T-helper 2 cell treated with Interferon-gamma antibody and Interleukin-4, amounts not matched to agents 5 μg/mL and 100 μg/mL, for 36 hours (primary cell): ENCODE measurements at places on chromosomes 3 and 15.
A peak's percentile ranks its signal among the peaks of the same experiment; 100 is the strongest.

GRCh38 chr3:193704431-193704830 is 111.4 kb downstream of the OPA1 start:
- no peaks in the 10 kb centered on the region for H3K27me3 ChIP-seq
- H3K27ac ChIP-seq = no peak overlapping the region
- DNase-seq = no peak
- no peak overlapping the region for H3K4me3 ChIP-seq
- H3K4me1 ChIP-seq = peaks cover 2% of the 10 kb centered on the region
- H3K36me3 ChIP-seq = peaks cover 4% of the 10 kb centered on the region

- no peak for DNase-seq
- peaks cover 4% of the 10 kb centered on the region for H3K27me3 ChIP-seq
- peak overlapping the region; percentile 78 for H3K27ac ChIP-seq
- H3K4me3 ChIP-seq = peak overlapping the region; percentile 19
- peaks cover 21% of the 10 kb centered on the region for H3K4me1 ChIP-seq
Measured at GRCh38 chr15:73981761-73982221, 10.3 kb downstream of the STOML1 start.

DNA sequence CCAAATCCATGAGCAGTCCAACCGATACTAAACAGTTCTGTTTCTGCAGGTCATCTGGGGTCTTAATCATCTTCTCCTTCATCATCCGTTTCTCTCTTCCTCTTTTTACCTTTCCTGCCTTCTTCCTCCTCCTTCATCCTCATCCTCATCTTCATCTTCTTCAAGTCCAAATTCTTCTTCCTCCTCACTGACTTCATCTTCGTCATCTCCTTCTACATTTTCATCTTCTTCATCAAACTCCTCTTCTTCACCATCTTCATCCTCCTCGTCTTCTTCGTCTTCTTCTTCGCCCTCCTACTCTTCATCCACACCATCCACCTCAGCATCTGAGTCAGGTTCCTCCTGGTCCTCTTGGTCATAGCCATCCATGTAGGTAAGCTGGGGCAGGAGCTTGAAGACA is 14.2 kb upstream of the COMMD4 start:
- H3K4me1 ChIP-seq = no peaks in the 10 kb centered on the region
- no peaks in the 10 kb centered on the region for H3K36me3 ChIP-seq
- no peak overlapping the region for H3K4me3 ChIP-seq
- peaks cover 8% of the 10 kb centered on the region for H3K27me3 ChIP-seq
- DNase-seq = no peak

DNA sequence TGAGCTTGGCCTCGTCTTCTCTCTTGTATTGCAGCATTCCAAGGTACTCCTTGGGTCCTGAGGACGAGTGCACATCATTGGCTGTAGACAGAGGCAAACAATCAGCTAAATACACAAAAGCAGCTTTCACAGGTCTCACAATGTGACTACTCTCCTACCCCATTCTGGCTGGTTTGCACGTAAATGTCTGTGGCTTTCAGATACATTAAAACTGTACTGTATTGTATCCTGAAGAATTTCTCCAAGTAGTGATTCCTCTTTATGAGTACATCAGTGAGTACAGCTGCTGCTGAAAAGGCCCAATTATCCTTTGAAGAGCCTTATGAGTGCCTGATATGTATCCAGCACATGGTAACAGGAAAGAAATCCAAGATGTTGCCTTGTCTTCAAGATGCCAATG is 22.0 kb upstream of the GNB5 start:
- no peaks in the 10 kb centered on the region for H3K36me3 ChIP-seq
- H3K4me3 ChIP-seq = no peak overlapping the region
- DNase-seq = no peak
- no peak overlapping the region for H3K27ac ChIP-seq
- peaks cover 4% of the 10 kb centered on the region for H3K4me1 ChIP-seq

- H3K27me3 ChIP-seq = no peaks in the 10 kb centered on the region
- no peak overlapping the region for H3K4me3 ChIP-seq
- H3K27ac ChIP-seq = no peak overlapping the region
- DNase-seq = no peak
Measured at GRCh38 chr3:194617827-194618226, 15.4 kb downstream of the TMEM44 start.

DNA sequence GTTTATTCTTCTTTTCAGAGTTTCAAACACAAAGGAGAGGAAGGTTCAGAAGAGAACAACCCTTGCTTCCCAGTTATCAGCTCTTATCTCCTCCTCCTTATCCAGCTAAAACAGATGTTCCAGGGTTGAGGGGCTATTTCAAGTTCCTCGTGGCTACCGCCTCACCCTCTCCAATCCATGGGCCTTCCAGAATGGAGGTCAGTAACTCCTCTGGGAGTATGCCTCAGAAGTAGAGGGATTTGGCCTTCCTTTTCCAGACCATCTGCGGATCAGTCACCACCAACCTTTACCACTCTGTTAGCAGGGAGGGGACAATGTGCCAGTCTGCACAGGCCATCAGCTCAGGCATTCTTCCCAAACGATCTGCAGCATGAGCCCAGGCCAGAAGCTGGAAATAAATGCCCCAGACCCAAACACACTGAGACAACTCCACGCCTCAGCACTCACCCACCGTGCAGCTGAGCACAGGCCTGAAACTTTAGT is 14.8 kb downstream of the HTR3C start:
- H3K36me3 ChIP-seq = no peaks in the 10 kb centered on the region
- no peaks in the 10 kb centered on the region for H3K4me1 ChIP-seq
- no peak overlapping the region for H3K4me3 ChIP-seq

DNA sequence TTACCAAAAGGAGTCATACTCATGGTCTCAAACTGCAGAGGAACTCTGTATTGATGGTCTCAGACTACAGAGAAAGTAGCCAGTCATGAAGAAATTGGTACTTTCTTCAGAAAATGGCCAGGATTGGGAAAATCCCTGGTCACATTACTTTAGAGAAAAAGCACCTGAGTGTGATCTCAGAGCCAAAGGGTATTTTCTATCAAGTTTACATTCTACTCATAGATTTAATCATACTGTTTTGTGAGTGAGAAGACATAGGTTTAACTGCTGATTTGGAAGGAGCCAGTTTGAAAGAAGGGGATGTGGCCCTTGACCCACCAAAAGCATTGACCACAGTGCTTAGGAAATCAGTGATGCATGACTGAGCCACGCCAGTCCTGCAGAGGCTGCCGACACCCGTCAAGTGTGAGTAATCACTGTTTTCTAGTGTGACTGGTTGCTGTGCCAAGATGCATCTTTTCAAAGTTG is 203.6 kb downstream of the AKAP13 start:
- H3K27me3 ChIP-seq = no peaks in the 10 kb centered on the region
- peaks cover 76% of the 10 kb centered on the region for H3K4me1 ChIP-seq
- peak overlapping the region; percentile 96 for H3K27ac ChIP-seq
- peaks cover 75% of the 10 kb centered on the region for H3K36me3 ChIP-seq
- DNase-seq = peak; percentile 43
- peak overlapping the region; percentile 89 for H3K4me3 ChIP-seq

- H3K27ac ChIP-seq = no peak overlapping the region
- peaks cover 4% of the 10 kb centered on the region for H3K27me3 ChIP-seq
- H3K4me1 ChIP-seq = no peaks in the 10 kb centered on the region
- H3K4me3 ChIP-seq = no peak overlapping the region
- no peak for DNase-seq
Measured at GRCh38 chr15:92200891-92201290, 192.8 kb upstream of the ST8SIA2 start.

DNA sequence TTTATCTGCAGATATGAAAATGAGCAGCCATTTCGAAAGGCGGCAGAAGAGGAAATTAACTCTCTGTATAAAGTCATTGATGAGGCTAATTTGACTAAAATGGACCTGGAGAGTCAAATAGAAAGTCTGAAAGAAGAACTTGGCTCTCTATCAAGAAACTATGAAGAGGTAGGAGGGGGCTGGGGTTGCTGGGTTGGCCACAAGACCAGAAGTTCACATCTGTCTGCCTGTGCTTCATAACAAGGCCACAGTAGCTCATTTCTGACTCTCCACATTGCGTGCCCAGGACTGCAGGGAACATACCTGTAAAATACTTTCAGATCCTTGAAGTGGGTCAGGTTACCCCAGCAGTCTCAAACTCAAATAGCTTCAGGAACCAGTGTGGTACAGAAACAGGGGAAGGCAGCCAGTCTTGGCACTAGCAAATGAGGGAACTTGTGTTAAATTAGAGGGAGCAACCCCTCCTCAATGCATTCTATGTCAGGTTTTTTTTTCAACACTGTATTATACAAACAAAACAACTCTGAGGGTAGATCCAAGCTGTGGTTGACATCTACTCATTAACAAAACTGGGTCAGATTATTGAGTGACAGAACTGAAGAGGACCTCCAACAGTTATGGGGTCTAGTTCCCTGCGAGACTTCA is 48.7 kb downstream of the BFSP2 start:
- H3K27me3 ChIP-seq = no peaks in the 10 kb centered on the region
- peak overlapping the region; percentile 61 for H3K4me3 ChIP-seq
- peak; percentile 67 for DNase-seq
- peaks cover 37% of the 10 kb centered on the region for H3K4me1 ChIP-seq
- no peaks in the 10 kb centered on the region for H3K36me3 ChIP-seq

- no peaks in the 10 kb centered on the region for H3K27me3 ChIP-seq
- no peaks in the 10 kb centered on the region for H3K4me1 ChIP-seq
- H3K36me3 ChIP-seq = no peaks in the 10 kb centered on the region
- no peak for DNase-seq
- no peak overlapping the region for H3K27ac ChIP-seq
Measured at GRCh38 chr15:71085809-71086208, 29.5 kb upstream of the THSD4 start.

DNA sequence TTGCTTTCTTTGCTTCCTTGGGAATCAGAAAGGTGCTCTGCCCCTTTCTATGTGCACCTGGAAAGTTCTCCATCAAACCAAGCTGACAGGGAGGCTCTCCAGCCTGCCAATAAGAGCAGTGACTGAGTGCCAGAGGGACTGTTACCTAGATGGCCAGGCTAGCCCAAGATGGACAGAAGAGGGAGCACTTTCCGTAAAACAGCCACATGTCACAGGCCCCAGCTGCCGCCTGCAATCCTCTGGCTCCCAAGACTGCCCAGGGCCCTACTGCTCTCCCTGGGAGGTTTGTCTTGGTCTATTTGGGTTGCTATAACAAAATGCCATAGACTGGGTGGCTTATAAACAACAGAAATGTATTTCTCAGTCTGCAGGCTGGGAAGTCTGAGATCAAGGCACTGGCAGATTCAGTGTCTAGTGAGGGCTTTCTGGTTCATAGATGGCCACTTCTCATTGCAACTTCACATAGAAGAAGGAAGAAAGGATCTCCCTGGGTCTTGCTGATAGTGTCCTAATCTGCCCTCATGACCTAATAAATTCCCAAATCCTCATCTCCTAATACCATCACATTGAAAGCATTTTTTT is 72.3 kb downstream of the TAMM41 start:
- peaks cover 23% of the 10 kb centered on the region for H3K4me1 ChIP-seq
- H3K4me3 ChIP-seq = no peak overlapping the region
- H3K36me3 ChIP-seq = peaks cover 2% of the 10 kb centered on the region

- no peaks in the 10 kb centered on the region for H3K4me1 ChIP-seq
- H3K36me3 ChIP-seq = no peaks in the 10 kb centered on the region
- no peak for DNase-seq
- H3K4me3 ChIP-seq = no peak overlapping the region
- no peak overlapping the region for H3K27ac ChIP-seq
- H3K27me3 ChIP-seq = no peaks in the 10 kb centered on the region
Measured at GRCh38 chr3:78900426-78900825, 867.4 kb downstream of the ROBO1 start.

GRCh38 chr15:72591361-72591760 is 63.1 kb upstream of the GOLGA6B start:
- H3K4me1 ChIP-seq = no peaks in the 10 kb centered on the region
- H3K27ac ChIP-seq = no peak overlapping the region
- H3K36me3 ChIP-seq = no peaks in the 10 kb centered on the region
- H3K27me3 ChIP-seq = no peaks in the 10 kb centered on the region

GRCh38 chr3:139252719-139253118 is 91.1 kb upstream of the MRPS22 start:
- no peak overlapping the region for H3K27ac ChIP-seq
- no peaks in the 10 kb centered on the region for H3K36me3 ChIP-seq
- no peak for DNase-seq
- H3K27me3 ChIP-seq = peaks cover 26% of the 10 kb centered on the region
